SJSA1 (cell line): ENCODE measurements at places on chromosomes 3 and 15. TPM values are rescaled to one million over a fixed set of nuclear protein-coding genes. Genes with fewer than 3 reads are reported as not detected.

DAZL gene
- not detected in 2 replicates for total RNA-seq

NIT2 gene
- 32.5 and 34.2 TPM in 2 replicates for total RNA-seq

GP9 gene
- total RNA-seq: not detected in 2 replicates

FANCD2OS gene
- not detected in 2 replicates for total RNA-seq

ZNF502 gene
- total RNA-seq: 0.79 TPM in 1 of 2 replicates, not detected in the other

ATP13A5 gene
- not detected in 2 replicates for total RNA-seq

CIDEC gene
- total RNA-seq: not detected in 2 replicates

AADACL2 gene
- not detected in 2 replicates for total RNA-seq

LMCD1 gene
- 6.0 and 15.6 TPM in 2 replicates for total RNA-seq

POMGNT2 gene
- 0.78 and 4.6 TPM in 2 replicates for total RNA-seq

TM4SF18 gene
- 2.4 and 10.4 TPM in 2 replicates for total RNA-seq

PAK6 gene
- 0.05 and 0.09 TPM in 2 replicates for total RNA-seq

BCL2A1 gene
- total RNA-seq: 0.34 TPM in 1 of 2 replicates, not detected in the other

NRROS gene
- 0.11 TPM in 1 of 2 replicates, not detected in the other for total RNA-seq

ALG1L2 gene
- 1.8 TPM in 1 of 2 replicates, not detected in the other for total RNA-seq

RHOV gene
- total RNA-seq: not detected in 2 replicates

P2RY12 gene
- total RNA-seq: not detected in 2 replicates

ADCY5 gene
- total RNA-seq: 0.16 and 0.82 TPM in 2 replicates

LCTL gene
- total RNA-seq: 0.25 and 1.3 TPM in 2 replicates

PLS1 gene
- total RNA-seq: 5.2 and 5.4 TPM in 2 replicates

NPAP1 gene
- total RNA-seq: not detected in 2 replicates

ARGFX gene
- total RNA-seq: not detected in 2 replicates

FSTL1 gene
- total RNA-seq: 1,346 and 1,532 TPM in 2 replicates

ANKUB1 gene
- 0.31 TPM in 1 of 2 replicates, not detected in the other for total RNA-seq

MKRN2OS gene
- not detected in 2 replicates for total RNA-seq

ADGRG7 gene
- total RNA-seq: not detected in 2 replicates

SMCO1 gene
- total RNA-seq: not detected in 2 replicates
